CD14-positive monocyte (primary cell): ENCODE measurements at places on chromosomes 1 and 21.

GRCh38 chr1:77544845-77545244 is 137.6 kb downstream of the ZZZ3 start:
- no peaks in the 10 kb centered on the region for H3K36me3 ChIP-seq

- no peak overlapping the region for H3K27ac ChIP-seq
- H3K4me1 ChIP-seq, result no peaks in the 10 kb centered on the region
- peaks cover 35% of the 10 kb centered on the region for H3K27me3 ChIP-seq
- no peaks in the 10 kb centered on the region for H3K36me3 ChIP-seq
Observed at GRCh38 chr21:45012662-45013259, 61.6 kb upstream of the ADARB1 start.

DNA sequence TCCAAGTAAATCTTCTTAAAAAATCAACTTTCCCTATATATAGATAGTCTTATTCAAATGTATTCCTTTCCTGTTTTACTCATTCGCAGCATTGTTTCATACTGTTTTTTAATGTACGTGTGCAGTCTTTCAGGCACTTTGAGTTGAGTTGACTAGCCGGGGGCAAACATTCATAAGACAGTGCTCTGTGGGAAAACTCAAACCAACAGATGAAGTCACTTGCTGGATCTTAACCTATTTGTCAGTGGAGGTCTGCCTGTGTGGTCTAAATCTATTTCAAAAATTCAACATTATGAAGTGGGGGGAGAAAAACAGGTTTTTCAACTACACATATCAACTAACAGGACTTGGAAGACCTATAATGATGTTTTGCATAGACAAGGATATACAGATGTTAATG is 6.2 kb downstream of the HSD11B1 start:
- H3K27me3 ChIP-seq, result no peaks in the 10 kb centered on the region
- H3K4me1 ChIP-seq, result no peaks in the 10 kb centered on the region
- no peak for DNase-seq

GRCh38 chr1:208242941-208243526 is 1.1 kb downstream of the PLXNA2 start:
- H3K4me1 ChIP-seq, result peaks cover 32% of the 10 kb centered on the region
- H3K4me3 ChIP-seq, result peak overlapping the region; percentile 86
- no peak overlapping the region for H3K27ac ChIP-seq
- DNase-seq, result no peak

GRCh38 chr21:15543473-15543872 is 186.3 kb upstream of the USP25 start:
- no peaks in the 10 kb centered on the region for H3K4me1 ChIP-seq
- no peaks in the 10 kb centered on the region for H3K36me3 ChIP-seq
- no peak for DNase-seq
- no peaks in the 10 kb centered on the region for H3K27me3 ChIP-seq

DNA sequence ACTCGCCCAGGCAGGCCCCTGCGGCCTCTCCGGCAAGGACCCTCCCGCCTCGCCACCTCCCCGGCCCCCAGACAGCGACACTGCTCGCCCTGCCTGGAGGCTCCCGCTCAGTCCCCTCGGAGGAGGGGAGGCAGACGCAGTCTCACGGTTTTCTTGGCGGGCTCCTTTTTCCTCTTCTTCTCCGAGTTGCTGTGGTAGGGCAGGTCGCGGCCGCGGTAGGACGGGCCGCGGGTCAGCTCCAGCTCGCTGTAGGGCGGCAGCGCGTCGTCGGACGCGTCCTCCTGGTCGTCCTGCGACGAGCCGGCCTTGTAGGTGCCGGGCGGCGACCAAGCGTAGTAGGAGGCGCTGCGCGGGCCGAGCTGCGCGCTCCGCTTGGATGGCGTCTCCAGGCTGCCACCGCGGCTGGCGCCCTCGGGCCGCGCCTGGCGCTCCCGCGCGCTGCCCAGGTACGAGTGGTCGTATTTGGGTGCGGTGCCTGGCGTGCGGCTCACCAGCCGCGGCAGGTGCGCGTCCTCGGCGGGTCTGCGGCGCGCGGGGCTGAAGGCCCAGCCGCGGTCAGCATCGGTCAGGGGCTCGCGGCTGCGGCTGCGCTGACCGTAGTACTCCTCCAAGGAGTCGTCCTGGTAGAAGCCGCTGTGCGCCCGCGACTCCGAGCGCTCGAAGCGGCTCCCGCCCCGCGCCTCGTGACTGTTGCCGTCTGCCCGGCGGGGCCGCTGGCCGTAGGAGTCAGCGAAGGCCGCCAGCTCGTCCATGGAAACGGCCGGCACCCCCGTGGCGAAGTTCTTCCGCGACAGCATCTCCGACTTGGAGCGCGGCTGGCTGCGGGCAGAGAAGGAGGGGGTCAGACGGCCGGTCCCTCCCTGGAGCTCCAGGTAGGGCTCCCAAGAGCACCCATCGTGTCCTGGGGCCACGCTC is 44.8 kb upstream of the TADA1 start:
- no peak for DNase-seq
- peaks cover 17% of the 10 kb centered on the region for H3K4me1 ChIP-seq
- H3K27me3 ChIP-seq, result peaks cover 24% of the 10 kb centered on the region
- H3K4me3 ChIP-seq, result no peak overlapping the region
- H3K36me3 ChIP-seq, result no peaks in the 10 kb centered on the region

DNA sequence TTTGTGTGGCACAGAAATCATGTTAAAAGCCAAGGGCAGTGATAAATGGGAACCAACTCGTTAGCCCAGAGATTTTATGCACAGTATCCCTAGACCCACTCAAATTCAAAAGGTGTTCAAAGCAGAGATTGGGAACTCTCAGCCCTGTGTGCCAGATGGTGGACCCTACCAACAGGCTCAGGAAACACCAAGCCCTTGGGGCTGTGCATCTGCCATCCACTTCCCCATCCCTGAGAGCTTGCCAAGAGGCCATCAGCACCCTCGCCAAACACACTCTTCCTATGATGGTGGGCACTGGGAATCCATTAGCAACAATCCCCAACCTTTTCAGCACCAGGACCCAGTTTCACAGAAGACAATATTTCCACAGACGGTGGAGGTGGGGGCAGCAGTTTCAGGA is 194.2 kb upstream of the NFIA start:
- DNase-seq, result no peak
- H3K36me3 ChIP-seq, result no peaks in the 10 kb centered on the region
- H3K4me3 ChIP-seq, result no peak overlapping the region
- peaks cover 10% of the 10 kb centered on the region for H3K4me1 ChIP-seq

DNA sequence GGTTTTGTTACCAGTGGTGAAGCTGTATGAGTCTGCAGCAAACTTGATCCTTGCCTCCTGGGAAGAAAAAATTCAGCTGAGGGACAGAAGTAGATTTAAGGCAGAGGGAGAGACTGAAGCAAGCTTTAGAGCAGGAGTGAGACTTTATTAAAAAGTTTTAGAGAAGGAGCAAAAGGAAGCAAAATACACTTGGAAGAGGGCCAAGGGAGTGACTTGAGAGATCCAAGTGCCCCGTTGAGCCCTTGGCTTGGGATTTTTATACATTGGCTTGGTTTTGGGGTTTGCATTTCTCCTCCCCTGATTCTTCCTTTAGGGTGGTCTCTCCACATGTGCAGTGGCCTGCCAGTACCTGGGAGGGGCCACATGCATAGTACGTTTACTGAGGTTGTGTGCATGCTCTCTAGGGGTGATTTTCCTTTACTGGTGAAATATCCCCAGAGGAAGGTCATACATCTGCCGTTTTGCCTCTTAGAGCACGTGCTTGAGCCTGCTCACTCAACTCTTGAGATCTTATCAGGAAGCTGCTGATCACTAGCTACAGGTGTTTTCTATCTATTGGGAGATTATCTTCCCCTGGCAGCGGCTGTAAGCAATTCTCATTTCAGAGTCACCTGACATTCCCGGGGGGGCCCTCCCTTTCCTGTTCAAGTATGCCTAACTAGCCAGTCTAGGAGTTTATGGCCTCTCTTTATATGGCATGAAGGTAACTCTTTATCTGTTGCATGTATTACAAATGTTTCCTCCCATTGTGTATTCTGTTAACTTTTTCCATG is 20.3 kb downstream of the FASLG start:
- H3K4me1 ChIP-seq, result no peaks in the 10 kb centered on the region
- H3K27ac ChIP-seq, result no peak overlapping the region
- DNase-seq, result no peak
- H3K27me3 ChIP-seq, result no peaks in the 10 kb centered on the region

GRCh38 chr1:18651713-18652112 is 21.1 kb downstream of the PAX7 start:
- H3K4me3 ChIP-seq, result no peak overlapping the region
- no peak overlapping the region for H3K27ac ChIP-seq
- H3K27me3 ChIP-seq, result peaks cover 89% of the 10 kb centered on the region
- DNase-seq, result no peak
- no peaks in the 10 kb centered on the region for H3K4me1 ChIP-seq

DNA sequence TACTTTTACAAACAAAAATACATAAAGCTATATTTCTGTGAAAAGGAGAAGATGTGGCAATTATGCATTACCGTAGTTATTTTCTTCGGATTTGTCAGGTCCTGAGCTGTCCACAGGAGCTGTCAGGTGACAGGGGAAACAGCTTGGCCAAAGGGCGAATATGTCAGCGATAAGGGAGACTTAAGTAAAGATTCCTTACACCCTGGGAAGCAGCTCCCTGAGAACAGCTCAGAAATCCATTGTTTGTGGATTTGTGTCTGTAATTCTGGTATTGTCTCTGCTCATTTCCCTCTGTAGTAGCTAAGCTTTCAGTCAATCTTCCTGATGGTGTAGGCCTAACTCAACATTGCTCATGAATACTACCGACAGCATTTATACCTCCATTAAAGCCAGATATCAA is 7.1 kb upstream of the CD34 start:
- no peak for DNase-seq
- no peaks in the 10 kb centered on the region for H3K36me3 ChIP-seq
- H3K4me3 ChIP-seq, result no peak overlapping the region
- no peaks in the 10 kb centered on the region for H3K27me3 ChIP-seq

- DNase-seq, result no peak
- no peaks in the 10 kb centered on the region for H3K36me3 ChIP-seq
- H3K27ac ChIP-seq, result no peak overlapping the region
- no peaks in the 10 kb centered on the region for H3K4me1 ChIP-seq
- H3K4me3 ChIP-seq, result no peak overlapping the region
Observed at GRCh38 chr1:181557313-181557712, 74.0 kb downstream of the CACNA1E start.

- no peak overlapping the region for H3K27ac ChIP-seq
- H3K4me3 ChIP-seq, result no peak overlapping the region
- peaks cover 90% of the 10 kb centered on the region for H3K36me3 ChIP-seq
- H3K4me1 ChIP-seq, result no peaks in the 10 kb centered on the region
- DNase-seq, result no peak
Observed at GRCh38 chr1:15911927-15912326, 64.0 kb downstream of the ZBTB17 start.

DNA sequence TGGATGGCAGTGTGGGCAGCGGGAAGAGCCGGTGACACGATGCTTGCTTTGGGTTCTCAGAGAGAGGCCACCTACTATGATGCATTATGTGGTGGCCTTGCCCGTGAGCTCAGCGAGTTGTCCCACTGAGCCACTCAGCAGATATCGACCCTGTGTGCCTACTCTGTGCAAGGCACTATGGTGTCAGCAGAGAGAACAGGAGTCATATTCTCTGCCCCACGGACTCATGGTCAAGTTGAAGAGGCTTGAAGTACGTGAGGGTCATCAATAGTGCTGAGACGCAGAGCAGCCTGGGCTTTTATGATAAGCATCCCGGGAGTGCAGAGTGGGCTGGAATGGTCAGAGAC is 466.2 kb downstream of the CAMTA1 start:
- no peaks in the 10 kb centered on the region for H3K4me1 ChIP-seq
- DNase-seq, result no peak
- H3K27me3 ChIP-seq, result no peaks in the 10 kb centered on the region
- no peaks in the 10 kb centered on the region for H3K36me3 ChIP-seq
- no peak overlapping the region for H3K4me3 ChIP-seq

GRCh38 chr1:23446661-23447310 is 22.2 kb upstream of the TCEA3 start:
- H3K27me3 ChIP-seq, result no peaks in the 10 kb centered on the region
- H3K4me3 ChIP-seq, result no peak overlapping the region
- no peaks in the 10 kb centered on the region for H3K36me3 ChIP-seq
- no peak for DNase-seq

DNA sequence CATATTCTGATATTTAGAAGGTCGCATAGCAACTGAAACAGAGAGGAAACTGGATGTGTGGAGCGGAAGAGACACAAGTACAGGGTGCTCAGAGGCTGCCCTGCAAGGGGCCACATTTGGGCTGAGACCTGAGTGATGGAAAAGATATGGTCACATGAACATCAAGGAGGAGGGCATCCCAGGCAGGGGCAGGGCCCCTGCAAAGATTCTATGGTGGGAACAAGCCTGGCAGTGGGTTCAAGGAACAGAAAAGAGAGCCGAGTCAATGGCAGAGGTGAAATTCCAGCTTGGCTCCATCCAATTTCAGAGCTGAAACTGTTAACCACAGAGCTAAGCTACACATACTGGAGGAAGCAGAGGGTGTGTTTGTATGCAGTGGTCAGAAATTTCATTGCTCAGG is 227.7 kb downstream of the PRDM2 start:
- no peak for DNase-seq
- no peaks in the 10 kb centered on the region for H3K4me1 ChIP-seq
- no peak overlapping the region for H3K27ac ChIP-seq
- H3K27me3 ChIP-seq, result no peaks in the 10 kb centered on the region
- H3K4me3 ChIP-seq, result no peak overlapping the region
- H3K36me3 ChIP-seq, result no peaks in the 10 kb centered on the region

GRCh38 chr1:35854989-35855700 is 27.9 kb upstream of the AGO1 start:
- H3K27ac ChIP-seq, result peak overlapping the region; percentile 22
- H3K36me3 ChIP-seq, result peaks cover 57% of the 10 kb centered on the region
- no peaks in the 10 kb centered on the region for H3K27me3 ChIP-seq

- peak; percentile 6 for DNase-seq
- H3K27me3 ChIP-seq, result no peaks in the 10 kb centered on the region
- H3K36me3 ChIP-seq, result no peaks in the 10 kb centered on the region
- no peaks in the 10 kb centered on the region for H3K4me1 ChIP-seq
Observed at GRCh38 chr1:173603056-173603591, at the start of gene SLC9C2. Gene SLC9C2 (minus strand): TSS chr1:173603072. CDS start chr1:173601776, 1,296 bp downstream.

DNA sequence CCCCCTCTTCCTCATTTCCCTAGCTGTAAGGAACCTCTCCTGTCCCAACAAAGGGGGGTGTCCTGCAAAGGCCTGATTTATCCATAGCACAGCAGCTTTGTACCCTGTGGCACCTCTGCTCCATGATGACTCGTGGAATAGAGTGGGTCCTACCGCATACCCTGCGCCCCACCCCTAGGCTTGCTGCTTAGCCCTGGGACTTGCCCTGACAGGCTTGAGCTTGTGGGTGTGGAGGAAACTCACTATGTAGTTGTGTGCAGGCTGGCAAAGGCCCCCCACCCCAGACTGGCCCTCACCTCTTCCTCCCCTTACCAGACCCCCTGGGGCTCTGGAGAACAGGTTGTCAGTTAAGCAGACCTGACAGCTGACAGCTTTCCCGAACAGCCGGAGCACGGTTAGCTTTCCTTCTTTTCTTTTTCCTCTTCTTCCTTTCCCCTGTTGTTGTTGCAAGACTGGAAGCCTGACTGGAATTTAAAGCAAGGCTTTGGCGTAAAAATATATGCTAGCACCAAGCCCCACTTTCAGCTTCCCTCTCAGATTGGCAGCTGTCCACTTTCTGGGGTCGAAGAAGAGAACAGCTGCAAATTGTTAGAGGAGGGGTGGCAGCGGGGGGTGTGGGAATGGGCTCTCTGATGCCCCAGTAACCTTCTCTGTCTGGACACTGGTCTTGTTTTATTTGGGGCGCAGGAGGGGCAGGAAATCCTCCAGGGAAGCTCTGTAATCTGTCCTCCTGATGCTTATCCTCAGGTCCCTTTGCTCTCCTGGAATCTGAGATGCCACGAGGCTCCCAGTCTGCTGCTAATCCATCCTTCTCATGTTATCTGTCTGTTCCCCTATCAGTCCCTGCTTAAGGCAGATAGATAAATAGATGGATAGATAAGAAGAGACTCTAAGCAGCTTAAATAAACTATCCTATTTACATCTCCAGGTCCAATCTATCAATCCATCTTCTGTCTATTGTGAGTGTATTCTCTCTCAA is 134.6 kb downstream of the BRINP2 start:
- no peak for DNase-seq
- H3K36me3 ChIP-seq, result no peaks in the 10 kb centered on the region
- H3K27me3 ChIP-seq, result no peaks in the 10 kb centered on the region
